ENCODE measurements at places on chromosomes 2 and 18.

GRCh38 chr2:199310771-199311585 is 146.8 kb downstream of the SATB2 start:
- no peak for ATAC-seq

DNA sequence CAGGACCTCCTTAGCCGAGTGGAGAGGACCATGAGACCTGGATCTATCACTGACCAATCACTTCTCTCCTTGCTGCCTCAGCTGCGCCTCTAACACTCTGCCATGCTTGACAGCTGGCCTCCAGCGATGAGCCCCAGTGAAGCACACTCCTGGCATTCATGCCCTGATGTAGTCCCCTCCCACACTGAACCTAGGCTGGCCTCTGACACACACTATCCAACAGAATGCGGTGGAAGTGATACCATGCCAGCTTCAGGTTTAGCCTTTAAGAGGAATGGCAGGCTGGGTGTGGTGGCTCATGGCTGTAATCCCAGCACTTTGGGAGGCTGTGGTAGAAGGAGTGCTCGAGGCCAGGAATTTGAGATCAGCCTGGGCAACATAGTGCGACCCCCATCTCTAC is 73.7 kb upstream of the LAPTM4A start:
- peak; percentile 13 for ATAC-seq

DNA sequence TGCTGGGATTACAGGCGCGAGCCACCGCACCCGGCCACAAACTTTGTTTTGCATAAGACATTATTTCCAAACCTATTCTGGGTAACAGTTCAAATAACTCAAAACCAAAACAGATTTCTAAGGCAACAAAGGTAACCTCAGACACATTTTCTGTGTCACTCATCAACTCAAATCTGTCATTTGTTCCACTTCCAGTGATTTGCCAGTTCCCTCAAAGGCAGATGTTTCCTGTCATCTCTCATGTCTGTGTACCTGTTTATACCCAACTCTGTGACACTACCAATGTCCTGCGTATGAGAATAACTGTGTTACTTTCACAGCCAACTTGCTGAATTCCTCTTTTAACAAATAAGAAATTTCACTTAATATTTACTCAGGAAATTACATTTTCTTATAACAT is 54.4 kb downstream of the SCN3A start:
- ATAC-seq = peak; percentile 65

GRCh38 chr2:176178038-176178756 is 10.3 kb upstream of the HOXD1 start:
- no peak for ATAC-seq

All from stimulated activated memory B cell treated with anti-CD40 and anti-IgM and Interleukin-4, amounts not matched to agents 10 μg/mL and 1 μg/mL and 100 μg/mL, for 72 hours (primary cell).